AG09319 (cell line): ENCODE measurements at places on chromosomes 1 and 21.

- DNase-seq, result no peak
Measured at GRCh38 chr1:34199927-34200326, 23.2 kb downstream of the C1orf94 start.

DNA sequence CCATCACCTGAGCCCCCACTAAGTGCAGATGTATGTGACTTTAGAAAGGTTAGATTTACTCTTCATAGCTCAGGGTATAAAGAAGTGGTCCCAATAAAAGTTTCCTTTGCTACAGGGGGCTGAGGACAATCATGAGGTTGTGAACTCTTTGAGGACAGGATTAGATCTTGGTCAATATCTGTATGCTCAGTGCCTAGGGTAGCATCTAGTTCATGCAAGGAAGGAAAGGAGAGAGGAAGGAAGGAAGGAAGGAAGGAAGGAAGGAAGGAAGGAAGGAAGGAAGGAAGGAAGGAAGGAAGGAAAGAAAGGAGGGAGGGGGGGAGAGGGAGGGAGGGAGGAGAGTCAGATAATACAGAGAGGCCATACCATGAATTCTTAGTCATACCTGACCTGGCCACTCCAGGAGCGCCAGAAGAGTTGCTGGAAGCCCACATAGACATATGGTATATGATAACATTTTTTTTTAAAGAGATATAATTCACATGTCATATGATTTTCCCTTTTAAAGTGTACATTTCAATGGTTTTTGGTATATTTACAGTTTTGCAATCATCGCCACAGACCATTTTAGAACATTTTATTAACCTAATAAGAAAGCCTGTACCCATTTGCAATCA, 9.7 kb upstream of the CSRP1 start:
- DNase-seq, result no peak

GRCh38 chr1:83641796-83642443, 357.0 kb downstream of the TTLL7 start:
- DNase-seq, result peak; percentile 24

GRCh38 chr1:237763751-237764150, 127.0 kb downstream of the ZP4 start:
- DNase-seq, result no peak

- DNase-seq, result no peak
Measured at GRCh38 chr1:147077936-147078605, 94.2 kb downstream of the PRKAB2 start.

DNA sequence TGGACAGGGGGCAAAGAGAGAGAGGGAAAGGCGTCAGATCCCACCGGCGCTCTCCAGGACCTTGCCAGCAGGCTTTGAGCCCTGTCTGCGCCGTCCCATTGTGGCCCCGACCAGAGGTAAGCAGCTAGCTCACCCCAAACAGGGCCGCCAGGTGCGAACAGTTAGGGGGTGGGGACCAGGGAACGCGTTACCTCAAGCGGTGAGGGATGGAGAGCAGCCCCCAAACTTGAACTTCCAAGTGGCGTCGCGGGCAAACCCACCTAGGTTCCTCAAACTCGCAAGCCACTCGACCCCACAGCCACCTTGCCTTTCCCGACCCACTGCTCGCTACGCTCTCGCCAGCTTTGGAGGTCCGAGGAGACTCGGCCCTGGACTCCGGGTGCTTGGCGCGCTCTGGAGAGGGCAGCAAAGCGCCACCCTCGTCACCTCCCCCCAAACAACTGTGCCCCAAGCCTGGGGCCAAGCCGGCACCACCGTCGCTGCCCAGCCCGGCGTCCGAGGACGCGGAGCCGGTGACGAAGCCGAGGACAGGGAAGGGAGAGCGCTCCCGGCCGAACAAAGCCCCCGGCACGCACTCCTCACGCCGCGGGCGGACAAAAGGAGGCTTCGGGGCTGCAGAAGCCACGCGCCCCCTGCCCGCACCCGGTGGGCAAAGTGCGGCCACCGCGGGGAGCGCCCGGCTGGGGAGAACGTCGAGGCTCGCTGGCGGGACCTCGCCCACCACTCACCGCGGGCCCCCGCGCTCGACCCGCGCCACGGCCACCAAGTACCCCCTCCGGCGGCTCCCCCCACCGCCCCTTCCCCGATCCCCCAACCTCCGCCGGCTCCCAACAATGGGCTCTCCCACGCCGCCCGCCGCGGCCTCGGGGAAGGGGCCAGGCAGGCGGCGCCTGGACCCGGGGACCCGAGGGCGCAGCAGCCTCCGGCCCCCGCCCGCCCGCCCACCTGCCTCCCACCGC, 976 bp downstream of the SSBP3 start:
- DNase-seq, result no peak

DNA sequence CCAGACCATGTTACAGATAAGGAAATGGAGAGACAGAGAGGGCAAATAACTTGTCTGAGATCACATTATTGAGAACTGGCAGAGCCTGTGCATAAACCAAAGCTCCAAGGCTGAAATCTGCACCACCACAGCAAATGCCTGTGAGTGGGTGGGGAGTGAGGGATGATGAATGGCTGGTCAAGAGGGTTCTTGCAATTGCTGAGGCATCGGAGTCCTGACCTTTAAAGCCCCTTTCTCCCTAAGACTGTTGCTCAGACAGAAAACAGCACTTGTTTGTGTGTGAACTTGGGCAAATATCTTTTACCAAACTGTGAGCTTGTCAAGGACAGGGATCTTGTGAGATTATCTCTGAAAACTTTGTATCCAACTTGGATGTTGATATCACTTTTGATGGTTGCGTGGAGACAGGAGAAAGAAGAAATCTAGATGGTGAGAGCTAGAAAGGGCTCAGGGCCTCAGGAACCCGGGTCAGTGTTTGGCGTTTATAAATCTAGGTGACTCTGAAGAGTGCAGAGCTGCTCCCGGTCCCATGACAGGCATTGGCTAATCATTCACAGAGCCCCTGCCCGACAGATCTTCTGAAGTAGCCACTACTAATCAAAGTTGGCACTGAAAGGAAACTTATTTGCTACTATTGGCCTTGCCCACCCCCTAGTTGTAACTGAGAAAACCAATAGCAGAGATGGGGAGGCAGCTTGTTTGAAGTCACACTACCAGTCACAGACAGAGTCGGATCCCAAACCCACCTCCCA, 122.3 kb downstream of the FOXD2 start:
- no peak for DNase-seq

DNA sequence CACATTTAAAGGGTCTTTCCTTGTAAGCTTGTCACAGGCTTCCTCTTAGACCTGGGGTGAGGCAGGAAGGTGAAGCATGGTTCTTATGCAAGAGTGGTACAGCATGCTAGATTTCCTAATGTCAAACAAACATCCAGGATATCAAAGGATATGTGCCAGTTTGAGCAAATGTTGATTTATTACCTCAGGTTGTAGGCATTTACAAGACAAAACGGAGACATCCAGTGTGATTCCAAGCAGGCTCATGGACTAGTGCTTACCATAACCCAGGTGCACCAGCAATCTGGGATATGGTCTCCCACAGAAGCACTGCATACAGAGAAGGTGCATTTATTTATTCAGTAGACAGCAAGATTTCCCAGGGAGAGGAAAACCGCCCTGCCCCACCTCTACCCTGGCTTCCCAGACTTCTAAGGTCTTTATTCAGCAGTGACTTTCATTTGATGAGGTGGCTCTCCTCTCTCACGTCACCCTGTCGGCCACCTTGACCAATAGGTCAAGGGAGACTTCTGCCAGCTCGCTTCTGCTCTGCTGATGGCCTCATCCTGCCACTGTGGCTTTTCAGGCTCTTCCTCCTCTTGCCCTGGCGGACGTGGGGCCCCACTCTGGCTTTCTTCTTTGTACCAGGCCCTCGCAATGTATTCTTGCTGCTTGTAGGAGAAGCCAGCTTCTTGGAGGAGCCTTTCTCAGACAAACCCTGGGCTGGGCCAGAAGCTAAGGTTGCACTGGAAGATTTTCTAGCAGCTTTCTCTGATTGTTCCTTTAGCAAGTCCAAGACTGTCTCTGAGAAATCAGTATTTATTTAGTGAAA, 25.6 kb downstream of the HHIPL2 start:
- DNase-seq, result no peak

DNA sequence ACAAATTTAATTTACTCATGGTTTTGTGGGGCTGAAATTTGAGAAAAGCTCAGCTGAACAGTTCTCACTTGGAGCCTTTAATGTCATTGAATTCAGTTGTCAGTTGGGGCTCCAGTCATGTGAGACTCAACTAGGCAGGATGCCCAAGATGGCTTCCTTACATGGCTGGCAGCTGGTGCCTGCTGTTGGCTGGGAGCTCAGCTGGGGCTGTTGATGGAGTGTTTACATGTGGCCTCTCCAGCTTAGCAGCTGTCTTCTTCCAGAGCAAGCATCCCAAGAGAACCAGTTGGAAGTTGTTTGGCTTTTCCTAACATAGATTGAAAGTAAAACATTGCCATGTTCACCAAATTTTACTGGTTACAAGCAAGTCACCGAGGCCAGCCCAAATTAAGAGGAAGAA, 81.8 kb upstream of the KCNA3 start:
- no peak for DNase-seq

- DNase-seq, result no peak
Measured at GRCh38 chr1:211543025-211543424, 35.9 kb downstream of the SLC30A1 start.

DNA sequence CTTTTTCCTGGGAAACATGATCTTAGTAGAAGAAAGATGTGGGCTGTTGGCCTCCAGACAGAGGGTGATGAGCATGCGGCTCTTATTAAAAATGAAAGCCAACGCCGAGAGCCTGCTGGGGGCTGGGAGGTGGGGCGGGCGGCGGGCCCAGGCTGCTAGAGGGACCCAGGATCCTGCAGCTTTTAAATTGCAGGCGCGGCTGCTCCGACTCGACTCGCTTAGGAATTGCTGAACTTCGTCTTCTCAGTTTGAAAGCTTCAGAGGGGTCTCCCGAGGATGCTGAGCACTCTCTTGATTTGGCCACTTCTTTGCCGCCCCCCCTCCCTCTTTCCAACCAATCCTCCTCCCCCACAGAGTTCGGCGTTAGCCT, 1.2 kb downstream of the AGPAT3 start:
- DNase-seq, result peak; percentile 38

DNA sequence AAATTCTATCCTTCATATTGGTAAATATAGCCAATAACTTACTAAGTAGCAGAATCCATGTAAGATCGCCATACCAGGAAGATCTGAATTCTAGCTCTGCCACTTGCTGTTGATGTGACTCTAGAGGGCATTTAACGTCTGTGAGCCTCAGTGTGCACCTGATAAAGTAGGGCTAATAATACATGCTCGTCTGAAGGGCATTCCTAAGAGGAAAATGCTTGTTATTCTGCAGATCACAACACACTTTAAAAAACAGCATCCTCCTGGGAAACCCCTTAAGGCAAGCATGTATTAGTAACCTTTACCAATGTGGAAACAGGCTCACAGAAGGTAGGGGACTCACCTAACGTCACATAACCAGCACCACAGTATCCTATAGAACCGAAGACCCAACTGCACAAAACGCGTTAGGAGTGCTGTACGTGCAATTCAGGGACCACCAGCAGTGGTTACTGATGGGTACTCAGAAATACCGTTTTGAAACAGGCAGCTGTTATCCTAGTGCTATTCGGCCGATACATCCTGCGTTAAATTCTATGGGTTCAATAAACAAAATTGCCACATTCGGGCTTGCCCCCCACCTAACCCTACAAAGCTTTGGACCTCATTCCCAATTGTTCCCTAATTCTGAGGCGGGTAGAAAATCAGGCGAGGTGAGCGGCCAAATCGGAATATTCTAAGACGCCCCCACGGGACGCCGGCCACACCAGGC, 758 bp downstream of the DEPDC1 start:
- no peak for DNase-seq

DNA sequence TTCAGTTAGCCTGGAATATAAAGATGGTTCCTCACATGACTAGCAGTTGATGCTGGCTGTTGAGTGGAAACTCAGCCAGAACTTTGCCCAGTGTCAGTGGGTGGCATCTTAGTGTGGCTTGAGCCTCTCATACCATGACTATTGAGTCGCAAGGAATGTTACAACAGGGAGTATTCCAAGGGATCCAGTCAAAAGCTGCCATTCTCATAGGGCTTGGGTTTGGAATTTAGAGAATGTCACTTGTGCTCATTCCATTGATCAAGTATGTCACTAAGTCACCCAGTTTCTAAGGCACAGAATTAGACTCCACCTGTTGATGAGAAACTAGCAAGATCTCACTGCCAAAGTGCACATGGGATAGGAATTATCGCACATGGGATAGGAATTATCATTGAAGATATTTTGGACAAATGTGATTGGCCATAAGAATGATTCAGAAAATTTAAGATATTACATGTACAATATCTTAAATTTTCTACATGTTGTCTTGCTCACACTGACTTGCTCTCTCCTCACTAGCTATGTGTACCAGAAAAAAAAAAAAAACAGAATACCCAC, 1290.7 kb upstream of the ADGRL2 start:
- no peak for DNase-seq

DNA sequence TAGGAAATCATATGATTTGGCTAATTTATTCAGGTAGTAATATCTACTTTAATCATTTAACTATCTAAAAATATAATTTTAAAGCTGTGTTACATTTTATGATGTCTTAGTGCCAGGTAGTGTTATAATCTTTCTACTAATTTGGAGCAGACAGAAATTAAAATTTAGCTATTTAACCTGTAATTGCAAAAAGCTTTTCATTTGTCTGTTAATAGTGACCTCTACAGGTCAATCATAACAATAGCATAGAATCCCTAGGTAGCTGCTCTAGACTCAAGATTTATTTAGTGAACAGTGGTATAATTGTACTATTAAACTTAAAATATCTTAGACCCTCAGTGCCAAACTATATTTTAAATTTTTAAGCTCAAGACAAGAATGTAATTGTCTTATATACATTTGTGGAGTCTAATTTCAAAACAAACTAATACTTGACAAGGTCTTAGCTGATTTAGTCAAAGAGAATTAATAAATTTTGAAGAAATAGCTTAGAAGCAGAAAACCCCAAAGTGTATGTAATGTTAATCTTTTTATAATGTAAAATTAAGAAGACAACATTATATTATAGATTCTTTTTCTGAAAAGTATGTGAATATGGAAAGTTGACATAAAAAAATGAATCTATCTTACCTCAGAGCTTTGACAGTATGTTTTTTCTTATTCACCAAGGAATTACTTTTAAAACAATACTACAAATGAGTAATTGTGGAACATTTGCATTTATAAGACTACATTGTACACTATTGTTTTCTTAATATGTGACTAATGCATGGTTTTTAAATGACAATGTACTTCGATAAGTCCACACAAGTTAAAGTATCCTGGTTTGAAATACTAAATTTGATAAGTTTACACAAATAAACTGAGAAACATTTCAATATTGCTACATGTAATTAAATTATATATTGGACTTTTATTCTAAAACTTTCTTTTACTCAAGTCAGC, 64.1 kb upstream of the RNPC3 start:
- DNase-seq, result no peak

GRCh38 chr1:186435336-186435735, 25.6 kb downstream of the PDC start:
- no peak for DNase-seq

- no peak for DNase-seq
Measured at GRCh38 chr1:178118524-178118923, 24.6 kb downstream of the RASAL2 start.
